ENCODE measurements at places on chromosomes 7 and 10.

DNA sequence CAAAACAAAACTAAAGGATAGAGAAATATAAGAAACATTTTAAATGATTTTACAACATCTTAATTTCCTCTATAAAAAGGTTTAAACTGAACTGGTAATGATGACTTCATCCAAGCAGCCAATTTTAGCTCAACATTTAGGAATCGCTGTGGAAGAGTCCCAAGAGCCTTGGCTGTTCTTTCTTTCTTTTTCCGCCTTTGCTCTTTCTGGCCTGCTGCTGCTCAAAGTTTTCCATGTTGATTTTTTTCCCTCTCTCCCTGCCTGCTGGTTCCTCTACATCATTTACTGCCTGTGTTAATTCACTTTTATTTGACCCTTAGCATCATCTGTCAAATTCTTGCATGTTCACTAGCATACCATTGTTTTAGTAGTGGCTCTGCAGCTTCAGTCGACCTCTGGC is 146.9 kb downstream of the EVX1 start:
- DNase-seq: no peak

GRCh38 chr10:14918964-14919363 is 34.9 kb downstream of the DCLRE1C start:
- DNase-seq: no peak

DNA sequence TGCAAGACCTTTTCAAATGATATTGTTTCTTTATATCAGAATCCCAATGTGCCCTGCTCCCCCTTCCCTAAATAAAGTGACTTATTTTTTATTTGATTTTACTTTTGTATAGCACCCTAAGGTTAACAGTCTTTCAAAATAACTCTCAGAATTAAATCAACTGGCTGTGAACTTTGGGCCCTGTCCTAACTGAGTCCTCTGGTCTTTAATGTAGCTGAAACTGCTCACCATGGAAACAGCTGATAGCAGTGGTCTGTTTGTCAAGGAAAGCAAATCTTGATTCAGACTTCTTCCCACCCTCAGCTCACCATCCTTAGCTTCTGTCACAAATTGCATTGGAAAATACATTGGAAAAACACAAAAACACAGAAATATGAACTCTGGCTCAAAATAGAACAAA is 105.2 kb upstream of the PRPS1L1 start:
- no peak for DNase-seq

- no peak for DNase-seq
These were observed 23.9 kb downstream of the LIPM start for GRCh38 chr10:88826388-88826787.

DNA sequence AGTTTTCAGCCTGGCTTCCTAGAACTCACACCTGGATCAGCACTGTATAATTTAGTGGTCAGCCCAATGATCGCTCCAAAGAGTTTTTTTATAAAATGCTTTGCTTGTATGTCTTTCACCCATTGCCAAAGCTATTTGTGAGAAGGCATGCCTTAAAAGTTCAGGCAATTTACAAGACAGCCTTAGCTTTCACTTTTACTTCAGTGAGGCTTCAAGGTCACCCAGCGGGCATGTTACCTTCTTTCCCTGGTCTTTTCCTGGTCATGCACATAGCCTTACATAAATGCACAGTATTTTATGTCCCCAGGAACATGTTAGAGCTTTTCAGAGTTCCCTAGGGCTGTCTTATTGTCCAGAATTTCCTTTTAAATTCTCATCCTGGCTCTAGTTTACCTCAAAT is 179.9 kb upstream of the TMEM72 start:
- no peak for DNase-seq

- DNase-seq: no peak
These were observed 2.4 kb upstream of the NKX2-3 start for GRCh38 chr10:99530108-99531025.

GRCh38 chr10:121627876-121628581 is 29.8 kb upstream of the FGFR2 start:
- no peak for DNase-seq

- DNase-seq: no peak
These were observed 565.8 kb upstream of the COBL start for GRCh38 chr7:51882412-51882811.

DNA sequence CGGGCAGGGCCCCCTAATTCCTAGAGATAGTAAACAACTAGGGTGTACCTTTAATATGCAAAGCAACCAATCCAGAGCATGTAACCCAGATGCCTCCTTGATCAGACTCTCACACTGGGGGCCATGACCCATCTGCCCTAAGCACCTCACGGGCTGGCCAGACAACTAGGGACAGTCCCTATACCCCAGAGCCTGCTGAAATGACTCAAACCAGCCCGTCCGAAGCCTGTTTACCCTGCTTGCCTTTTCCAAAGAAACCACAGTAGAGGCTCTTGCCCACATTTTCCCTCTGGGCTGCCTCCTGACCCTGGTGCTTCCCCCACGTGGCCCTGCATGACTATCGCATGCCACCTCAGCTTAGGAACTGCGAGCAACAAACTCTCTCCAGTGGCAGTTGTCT is 46.2 kb downstream of the RGS10 start:
- DNase-seq: no peak

- no peak for DNase-seq
These were observed 179.3 kb downstream of the PFKFB3 start for GRCh38 chr10:6382081-6382480.

GRCh38 chr7:43533801-43534479 is 49.0 kb upstream of the STK17A start:
- DNase-seq: no peak

DNA sequence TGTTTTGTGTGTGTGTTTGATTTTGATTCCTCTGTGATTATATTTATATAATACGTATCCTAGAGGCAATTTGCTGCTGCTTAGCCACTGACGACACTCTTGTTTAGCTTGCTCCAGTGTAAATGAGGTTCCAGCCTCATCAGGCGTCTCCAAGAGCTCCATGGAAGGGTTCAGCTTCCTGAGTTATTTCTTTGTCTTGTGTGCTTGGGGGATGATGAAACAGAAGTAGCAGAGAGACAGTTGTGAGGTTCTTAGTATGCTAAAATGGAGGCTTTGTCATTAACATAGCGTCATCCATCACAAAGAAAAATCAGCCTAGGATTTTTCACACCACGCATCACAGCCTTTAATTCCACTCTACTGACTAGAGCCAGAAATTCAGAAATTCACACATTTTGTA is 85.1 kb downstream of the KLF6 start:
- DNase-seq: no peak

- DNase-seq: no peak
These were observed 14.8 kb upstream of the RNF148 start for GRCh38 chr7:122717356-122718089.

DNA sequence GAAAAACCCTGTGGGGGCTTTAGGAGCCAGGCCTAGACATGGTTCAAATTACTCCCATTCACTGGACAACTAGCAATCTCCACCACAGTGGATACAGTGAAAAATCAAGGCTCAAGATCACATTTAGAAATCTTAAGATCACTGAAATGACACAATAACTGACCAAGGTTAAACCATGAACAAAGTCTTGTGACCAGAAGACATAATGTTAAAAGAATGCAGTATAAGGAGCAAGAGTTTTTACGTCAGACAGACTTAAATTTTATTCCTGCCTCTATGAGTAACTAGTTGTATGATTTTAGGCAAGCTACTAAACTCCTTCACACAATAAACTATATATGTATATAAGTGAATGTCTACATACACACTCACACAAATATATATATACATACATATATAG is 68.5 kb downstream of the MICU1 start:
- no peak for DNase-seq

- DNase-seq: no peak
These were observed 3.7 kb upstream of the AKR1C3 start for GRCh38 chr10:5090551-5090950.

DNA sequence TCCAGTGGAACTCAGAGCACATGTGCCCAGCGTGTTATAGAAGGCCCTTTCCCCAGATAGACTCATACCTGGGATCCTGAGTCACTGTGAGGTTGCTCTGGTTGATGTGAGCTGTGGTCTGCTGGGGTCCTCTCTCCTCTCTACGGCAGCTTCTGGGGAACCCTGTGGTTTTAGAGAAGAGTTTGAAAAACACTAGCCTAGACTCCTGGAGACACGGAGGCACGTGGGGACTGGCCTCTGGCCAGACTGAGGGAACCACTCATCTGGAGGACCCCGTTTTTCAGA is 10.3 kb downstream of the ZNF775 start:
- no peak for DNase-seq

DNA sequence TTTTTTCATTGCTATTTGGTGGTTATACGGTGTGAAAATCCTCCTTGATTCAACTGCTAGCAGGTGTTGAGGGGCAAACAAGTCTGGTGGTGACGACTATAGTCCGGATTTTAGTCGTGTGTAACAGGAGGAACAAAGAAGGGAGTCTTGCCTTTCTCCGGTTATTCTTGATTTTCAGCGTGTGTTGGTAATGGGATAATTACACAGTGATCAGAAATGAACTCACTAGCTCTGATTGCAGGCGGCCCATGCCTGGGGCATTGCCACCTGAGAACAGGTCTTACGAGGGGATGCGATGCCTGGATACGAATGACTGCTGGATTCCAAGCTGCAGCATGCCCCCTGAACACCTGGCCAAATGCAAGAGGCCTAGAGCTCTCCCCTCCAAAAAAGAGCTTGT is 72.8 kb downstream of the CAMK1D start:
- no peak for DNase-seq

- no peak for DNase-seq
These were observed 99.9 kb downstream of the CNTNAP2 start for GRCh38 chr7:146216396-146217041.

DNA sequence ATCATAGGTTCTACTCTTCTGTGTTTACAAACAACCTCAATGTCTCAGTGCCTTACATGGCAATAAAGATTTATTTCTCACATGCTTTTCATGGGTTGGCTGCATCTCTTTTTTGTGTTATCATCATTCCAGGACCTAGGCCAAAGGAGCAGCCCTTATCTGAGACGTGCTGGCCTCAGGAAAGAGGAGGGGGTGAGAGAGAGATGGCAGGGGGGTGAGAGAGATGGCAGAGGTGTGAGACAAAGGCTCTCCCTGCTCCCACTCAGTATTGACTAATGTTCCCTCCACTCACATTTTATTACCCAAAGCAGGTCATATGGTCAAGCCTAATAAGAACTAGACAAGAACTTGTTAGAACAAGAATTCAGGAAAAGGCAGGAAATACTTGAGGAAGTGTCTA is 120.1 kb upstream of the PRR15 start:
- no peak for DNase-seq

GRCh38 chr10:125262409-125262808 is 102.0 kb upstream of the CTBP2 start:
- no peak for DNase-seq

DNA sequence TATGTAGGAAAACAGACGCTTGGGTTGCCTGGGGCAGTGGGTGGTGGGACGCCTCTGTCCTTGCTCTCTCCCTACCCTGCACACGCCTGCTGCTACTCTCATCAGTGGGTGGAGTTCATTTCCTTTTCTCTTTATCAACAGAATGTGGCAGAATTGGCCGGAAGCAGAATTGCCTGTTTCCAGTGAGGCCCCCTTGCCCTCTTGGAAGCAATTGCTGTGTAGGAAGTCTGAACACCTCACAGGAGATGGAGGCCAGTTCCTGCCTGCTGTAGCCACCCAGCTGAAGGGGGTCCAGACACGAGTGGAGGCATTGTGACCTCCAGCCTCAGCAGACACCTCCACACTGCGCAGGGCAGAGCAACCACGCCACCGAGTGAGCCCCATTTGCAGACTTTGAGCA is 331.6 kb upstream of the ZNF32 start:
- DNase-seq: no peak

- no peak for DNase-seq
These were observed 579.0 kb downstream of the PHTF2 start for GRCh38 chr7:78377532-78377931.

DNA sequence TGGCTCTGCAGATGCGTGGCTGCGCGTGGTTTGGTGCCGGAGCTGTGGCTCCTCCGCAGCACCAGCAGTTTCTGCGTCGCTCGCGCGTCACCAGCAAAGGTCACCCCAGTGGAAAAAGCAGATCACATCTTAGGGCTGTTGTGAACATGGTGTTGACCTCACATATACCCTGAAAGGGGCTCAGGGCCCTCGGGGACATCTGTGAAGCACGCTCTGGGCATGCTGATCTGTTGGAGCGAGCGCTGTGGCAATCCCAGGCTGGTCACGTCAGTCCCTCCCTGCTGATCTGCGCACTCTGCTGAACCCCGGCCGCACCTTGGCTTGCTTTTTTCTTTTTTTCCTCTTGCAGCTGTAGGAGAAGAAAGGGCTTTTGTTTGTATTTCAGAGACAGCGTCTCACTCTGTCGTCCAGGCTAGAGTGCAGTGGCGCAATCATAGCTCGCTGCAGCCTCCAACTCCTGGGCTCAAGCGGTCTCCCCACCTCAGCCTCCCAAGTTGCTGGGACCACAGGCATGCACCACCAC is 33.3 kb upstream of the AP5Z1 start:
- no peak for DNase-seq

GRCh38 chr10:99534939-99535763 is 2.4 kb downstream of the NKX2-3 start:
- DNase-seq: no peak

DNA sequence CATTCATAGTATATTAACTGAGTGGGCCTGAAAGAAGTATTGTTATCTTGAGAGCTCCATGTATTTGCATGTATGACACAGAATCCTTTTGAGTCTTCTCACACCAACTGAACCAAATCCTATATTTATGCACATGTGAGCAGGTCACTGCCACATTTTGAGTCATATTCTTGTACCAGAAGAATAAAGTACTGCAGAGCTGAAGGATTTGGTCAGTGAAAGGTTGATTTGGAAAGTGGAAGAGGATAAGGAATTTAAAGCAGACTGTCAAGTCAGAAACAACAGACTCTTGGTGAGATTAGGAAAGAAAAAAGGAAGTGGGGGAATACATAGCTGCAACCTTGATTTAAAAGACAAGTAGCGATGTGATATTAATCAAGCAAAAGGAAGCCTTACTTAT is 121.8 kb downstream of the ARID5B start:
- no peak for DNase-seq

GRCh38 chr7:30863706-30864035 is 48.0 kb upstream of the AQP1 start:
- DNase-seq: no peak

Data from NCI-H774 (cell line).